Fibroblast of the conjunctiva (primary cell): ENCODE measurements at places on chromosomes 1 and 21.
A peak's percentile ranks its signal among the peaks of the same experiment; 100 is the strongest.

DNA sequence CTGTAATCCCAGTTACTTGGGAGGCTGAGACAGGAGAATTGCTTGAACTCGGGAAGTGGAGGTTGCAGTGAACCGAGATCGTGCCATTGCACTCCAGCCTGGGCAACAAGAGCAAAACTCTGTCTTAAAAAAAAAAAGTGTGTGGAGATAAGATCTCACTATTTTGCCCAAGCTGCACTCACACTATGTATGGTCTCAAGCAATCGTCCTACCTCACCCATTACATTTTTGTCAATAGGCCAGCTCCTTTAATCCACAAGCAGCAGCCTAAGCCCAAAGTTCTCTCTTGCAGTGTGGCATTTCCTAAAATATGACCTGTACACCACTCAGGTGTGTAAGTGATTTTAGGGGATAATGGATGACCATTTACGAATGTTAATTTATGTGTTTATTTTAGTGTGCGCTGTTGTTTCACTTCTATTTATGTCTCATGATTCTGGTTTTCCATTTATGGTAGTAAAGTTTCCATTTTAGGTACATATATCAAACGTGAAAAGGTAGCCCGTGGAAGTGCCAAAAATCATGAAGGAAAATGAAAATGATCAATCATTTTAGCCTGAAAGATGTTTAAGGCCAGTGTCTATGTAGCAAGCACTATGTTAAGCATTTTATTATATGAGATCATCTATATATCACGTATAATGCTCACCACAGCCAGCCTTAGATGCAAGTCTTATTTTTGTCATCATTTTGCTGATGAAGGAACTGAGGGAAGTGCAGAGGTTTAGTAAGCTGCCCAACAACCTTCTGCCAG is 5.6 kb downstream of the LCK start:
- no peak for DNase-seq

DNA sequence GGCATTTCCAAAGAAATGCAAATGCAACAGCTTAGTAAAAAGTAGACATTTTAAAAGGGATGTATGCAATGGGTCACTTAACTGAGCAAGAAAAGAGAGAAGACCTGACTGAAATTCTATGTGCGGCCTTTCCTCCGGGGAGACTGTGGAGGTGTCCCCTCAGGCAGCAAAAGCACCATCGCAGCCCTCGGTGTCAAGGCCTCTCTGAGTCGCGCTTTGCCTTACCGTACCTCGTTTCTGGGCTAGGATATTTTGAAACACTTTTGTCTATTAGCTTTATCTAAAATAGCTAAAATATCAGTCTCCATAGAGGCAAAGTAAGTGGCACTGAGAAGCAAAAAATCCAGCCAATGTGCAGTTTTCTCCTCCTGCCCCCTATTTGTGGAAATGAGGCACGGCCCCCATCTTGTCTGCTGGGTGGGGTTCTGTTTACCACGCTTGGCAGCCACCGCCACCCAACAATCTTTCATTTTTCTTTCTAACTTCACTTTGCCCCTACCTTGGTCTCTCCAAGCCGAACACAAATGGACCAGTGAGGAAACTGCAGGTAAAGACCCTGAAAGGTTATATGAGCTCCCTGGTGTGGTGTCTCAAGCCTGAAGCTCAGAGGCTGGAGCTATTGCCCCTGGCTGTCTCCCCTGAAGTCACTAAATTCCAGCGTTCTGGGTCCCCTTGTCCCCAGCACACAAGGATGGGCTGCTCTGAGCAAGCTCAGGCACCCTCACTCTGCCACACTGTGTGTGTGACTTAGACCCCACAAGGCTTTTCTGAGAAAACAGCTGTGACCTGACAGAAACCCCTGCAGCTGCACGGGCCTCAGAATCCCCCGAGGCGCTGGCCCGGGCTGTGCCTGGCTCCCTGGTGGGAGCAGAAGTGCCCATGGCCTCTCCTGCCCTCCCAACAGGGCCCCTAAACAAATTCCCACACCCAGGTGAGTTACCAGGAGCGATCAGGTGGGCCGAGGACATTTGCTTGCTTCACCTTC is 1.6 kb downstream of the CD247 start:
- no peak for DNase-seq

DNA sequence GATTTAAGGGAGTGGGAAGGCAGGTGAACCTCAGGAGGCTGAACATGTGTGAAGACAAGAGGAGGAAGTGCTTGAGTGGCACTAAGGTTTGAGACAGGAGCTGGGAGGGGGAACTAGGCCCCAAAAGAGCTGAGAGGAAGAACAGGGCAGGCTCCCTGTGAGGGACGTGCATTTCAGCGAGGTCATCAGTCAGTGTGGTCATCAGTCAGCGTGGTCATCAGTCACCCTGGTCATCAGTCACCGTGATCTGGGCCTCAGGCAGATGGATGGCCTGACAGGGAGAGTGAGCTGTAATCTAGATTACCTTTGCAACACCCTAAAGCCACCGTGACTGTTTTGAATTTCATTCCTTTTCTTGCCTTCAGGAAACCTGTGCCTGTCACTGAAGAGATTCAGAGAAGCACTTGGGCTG is 29.1 kb downstream of the VTCN1 start:
- DNase-seq, result no peak

DNA sequence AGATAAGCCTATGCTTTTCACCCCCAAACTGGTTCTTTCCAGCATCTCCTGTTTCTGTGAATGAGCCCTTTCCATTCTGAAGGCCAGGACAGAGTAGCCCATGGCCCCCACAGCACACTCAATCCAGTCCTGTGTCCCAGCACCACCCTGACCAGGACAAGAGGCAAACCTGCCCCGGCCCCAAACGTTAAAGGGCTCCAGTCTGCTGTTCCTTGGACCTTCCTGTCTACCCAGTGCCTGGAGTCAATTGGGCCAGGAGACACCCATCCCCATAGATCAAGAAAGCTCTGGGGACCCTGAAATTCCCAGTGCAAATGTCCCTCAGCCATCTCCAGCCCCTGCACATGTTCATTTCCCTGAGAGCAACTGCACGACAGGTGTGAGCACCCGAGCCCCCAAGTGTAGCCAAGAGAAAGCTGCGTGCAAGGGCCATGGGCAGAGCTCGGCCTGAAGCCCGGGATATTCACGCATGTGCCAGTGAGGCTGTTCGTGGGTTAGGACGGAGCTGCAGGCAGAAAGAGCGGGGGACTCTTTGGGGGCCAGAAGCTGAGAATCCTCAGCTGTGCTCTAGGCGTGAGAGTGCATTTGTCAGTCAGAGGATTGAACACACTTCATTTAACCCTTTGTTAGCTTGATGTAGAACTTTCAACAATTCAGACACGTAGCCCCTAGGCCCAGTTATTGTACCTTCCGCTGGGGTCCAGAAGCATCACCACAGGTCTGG is 4.2 kb upstream of the RIPK4 start:
- no peak for DNase-seq

GRCh38 chr1:163173121-163173520 is 29.6 kb downstream of the RGS5 start:
- no peak for DNase-seq

- DNase-seq, result no peak
Observed at GRCh38 chr1:168161459-168161858, 17.3 kb upstream of the TIPRL start.

DNA sequence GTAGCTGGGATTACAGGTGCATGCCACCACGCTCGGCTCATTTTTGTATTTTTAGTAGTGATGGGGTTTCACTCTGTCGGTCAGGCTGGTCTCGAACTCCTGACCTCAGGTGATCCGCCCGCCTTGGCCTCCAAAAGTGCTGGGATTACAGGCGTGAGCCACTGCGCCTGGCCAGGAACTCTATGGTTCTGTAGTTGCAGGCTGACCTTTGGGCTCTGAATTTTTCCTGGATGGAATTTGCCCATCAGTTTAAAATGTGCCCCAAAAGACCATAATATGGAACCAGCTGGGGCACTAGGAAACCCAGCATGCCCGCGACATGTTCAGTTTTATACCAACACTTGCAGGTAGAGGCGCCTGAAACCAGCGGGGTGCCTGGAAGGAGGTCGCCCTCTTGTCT is 1.6 kb upstream of the SCNN1D start:
- no peak for DNase-seq

GRCh38 chr1:40270152-40270834 is 12.3 kb downstream of the ZMPSTE24 start:
- DNase-seq, result no peak

DNA sequence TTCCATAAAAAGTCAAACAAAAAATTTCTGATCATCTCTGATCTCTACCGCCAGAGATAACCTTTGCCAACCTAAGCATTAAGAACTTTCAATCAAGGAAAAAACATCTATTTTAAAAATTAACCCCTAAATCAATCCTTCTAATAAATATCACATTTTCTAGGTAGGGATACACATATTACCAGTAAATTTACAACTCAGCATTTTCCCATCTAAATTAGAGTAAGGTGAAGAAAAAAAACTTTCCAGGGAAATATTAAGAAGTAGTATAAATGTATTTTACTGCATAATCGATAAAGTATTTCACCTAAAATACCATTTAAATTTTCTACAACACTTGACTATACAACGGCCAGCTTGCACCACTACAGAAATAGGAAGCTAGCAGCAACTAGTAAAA is 1.5 kb downstream of the STX6 start:
- no peak for DNase-seq

GRCh38 chr1:204453141-204453772 is 41.3 kb downstream of the PIK3C2B start:
- no peak for DNase-seq

DNA sequence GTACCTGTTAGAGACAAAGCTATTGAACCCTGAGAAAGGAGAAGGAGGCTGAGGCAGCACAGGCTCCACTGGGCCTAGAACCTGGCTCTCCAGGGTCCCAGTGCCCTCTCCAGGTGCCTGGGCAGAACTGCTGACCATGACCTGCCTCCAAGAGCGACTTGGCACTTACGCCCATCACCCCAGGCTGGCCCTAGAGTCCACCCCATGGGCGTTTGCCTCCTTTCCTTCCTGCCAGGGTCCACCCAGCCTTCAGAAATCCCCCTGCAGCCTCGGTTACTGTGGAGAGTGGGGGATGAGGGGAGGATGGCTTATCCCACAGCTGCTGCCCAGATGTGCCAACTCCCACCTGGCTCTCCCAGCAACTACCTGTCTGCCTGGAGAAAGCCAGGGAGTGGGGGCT is 14.7 kb upstream of the C1QA start:
- DNase-seq, result no peak

GRCh38 chr1:208965351-208965750 is 618.2 kb upstream of the CAMK1G start:
- no peak for DNase-seq

DNA sequence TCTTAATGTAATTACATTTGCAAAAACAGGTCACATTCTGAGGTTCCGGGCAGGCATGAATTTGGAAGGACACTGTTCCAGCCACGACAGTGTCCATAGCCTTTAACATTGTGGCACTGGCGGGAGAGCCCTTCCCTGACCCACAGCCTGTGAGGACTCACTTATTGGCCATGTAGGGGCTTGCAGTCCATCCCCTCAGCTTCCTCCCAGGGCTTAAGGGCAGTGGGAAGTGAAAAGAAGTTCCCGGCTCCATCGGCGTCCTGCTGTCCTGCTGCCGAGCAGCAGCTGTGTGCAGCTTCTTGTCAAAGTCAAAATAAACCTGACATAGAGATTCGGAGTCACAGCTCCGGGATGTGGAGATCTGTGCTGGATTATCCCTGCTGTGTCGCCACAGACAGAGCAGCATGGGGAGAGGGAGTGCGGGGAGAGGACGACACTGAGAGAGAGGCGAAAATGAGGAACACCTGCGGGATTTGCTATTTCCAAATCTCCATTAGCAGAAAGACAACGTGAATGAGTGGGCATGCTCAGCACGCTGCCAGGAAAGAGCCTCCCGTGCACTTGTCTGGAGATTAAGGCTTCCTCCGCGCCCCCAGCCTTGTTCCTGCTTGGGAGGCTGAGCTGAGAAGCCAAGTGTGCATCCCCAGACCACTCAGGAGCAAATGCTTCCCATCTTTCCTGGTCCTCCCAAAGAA is 260.3 kb downstream of the ASTN1 start:
- no peak for DNase-seq

DNA sequence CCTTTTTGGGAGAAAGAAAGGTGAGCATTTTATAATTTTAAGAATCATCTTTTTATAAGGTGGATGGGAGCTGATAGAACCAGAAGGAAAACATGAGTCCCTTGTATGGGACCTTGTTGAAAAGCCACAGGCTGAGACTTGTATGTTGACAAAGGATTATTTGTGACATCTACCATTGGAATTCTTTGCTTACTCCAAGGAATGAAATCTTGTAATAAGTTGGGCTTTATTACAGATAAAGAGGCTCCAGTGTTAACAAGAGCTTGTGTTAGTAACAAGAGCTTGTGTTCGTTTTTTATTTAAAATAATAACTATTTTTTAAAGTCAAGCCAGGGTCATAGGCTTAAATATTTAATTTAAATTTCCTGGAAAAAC is 201.1 kb upstream of the CHRM3 start:
- no peak for DNase-seq

DNA sequence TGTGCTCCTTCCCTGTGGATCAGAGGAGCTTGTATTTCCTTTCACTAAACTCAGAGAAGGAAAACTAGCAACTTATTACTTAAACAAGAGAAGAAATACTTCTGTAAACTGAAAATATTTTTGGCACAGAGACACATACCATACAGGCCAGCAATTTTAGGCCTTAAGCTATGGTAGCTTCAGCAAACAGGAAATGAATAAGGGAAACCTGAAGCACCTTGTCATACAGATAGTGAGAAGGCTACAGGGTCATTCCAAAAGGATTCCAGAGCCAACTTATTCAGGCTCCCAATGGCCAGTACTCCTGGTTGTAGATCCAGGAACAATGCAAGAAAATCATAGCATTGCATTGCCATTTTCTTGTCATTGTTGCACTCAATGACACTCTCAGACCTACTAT is 9.1 kb upstream of the KYAT3 start:
- no peak for DNase-seq

DNA sequence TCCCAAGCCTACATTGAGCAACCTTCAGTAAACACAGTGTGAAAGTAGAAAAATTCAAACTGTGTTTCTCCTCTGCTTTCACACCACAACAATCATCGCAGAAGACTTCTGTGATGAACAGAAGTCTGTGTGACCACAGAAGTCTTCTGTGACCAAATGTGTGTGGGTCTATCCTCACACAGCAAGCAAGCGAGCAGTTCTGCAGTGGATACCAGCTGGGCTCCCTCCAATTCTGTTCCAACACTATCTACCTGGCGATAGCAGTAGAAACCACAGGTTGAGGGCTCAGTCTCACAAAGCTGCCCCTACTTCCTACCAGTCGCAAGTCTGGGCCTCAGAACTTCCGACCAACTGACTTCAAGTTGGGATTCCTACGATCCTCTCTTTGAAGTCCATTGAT is 21.0 kb upstream of the RAP1A start:
- DNase-seq, result no peak

GRCh38 chr1:203044546-203045250 is 18.4 kb downstream of the PPFIA4 start:
- no peak for DNase-seq

DNA sequence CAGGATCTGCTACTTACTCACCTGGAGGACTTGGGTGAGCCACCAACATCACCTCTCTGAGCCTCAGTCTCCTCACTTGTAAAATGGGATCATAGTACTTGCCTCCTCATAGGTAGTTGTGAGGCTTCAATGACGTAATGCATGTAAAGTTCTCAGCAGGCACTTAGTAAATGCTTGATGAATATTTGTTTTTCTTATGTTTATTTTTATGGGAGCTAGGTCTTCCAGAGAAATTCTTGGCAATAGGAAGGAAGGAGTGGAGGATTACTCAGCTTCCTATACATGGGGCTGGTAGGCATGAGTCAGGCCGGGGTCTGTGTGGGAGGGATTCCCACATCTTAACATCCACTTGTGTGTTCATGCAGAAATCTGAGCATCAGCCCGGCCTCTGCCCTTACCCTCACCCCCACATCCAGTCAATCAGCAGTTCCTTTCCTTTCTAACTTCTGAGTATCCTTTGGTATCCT is 95.4 kb upstream of the USP24 start:
- peak; percentile 89 for DNase-seq
